HuH-7 (cell line): ENCODE measurements at places on chromosomes 13 and 19.

GRCh38 chr19:33063356-33063752 is 1.3 kb downstream of the RHPN2 start:
- DNase-seq = no peak

DNA sequence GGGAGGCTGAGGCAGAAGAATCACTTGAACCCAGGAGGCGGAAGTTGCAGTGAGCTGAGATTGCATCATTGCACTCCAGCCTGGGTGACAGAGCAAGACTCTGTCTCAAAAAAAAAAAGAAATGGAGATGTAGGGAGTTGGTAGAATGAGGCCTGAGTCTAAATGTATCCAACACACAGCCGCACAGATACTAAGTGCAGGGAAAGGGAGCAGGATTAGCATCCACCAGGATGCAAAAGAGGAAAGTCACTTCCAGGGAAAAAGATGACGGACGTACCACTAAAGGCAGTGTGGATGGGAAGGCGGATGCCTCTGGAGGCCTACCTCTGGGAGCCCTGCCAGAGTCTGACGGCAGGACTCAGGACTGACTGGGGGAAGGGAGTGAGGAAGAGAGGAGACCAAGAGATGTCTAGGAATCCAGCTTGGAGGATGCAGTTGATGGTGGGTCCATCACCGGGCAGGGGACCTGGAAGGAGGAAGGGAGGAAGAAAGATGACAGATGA is 6.8 kb downstream of the FAM98C start:
- no peak for DNase-seq

GRCh38 chr13:27313770-27314169 is 43.1 kb downstream of the RASL11A start:
- DNase-seq = no peak

DNA sequence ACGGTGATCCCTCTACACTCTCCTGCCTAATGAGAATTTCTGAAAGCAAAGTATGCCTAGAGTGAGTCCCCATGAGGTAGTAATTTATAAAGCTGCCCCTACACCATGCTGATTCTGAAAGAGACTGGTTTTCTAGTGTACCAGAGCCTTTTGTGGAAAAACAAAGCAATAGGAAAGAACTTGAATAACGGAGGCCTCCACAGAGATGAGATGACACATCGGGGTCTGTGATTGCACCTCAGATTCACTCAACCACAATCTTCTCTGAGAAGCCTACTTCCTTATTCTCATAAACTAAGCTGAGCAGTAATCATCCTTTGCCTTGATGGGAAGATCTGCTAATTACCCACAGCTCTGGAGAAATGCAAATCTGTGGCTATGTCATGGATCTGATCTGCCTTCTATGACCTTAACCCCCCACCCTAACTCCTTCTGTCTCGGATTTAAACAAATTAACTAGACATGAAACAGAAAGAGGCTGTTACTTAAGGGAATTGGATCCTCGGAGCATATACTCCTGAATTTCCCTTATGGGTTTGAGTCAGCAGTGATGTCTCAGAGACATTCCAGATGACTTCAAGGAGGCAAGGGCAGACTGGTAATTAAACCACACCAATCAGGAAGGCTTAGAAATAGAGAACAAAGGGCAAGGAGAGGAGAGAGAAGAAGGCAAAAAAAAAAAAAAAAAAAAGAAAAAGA is 128.0 kb downstream of the DCT start:
- no peak for DNase-seq

- DNase-seq = no peak
Measured at GRCh38 chr19:1855040-1855827, 7.0 kb upstream of the REXO1 start.

DNA sequence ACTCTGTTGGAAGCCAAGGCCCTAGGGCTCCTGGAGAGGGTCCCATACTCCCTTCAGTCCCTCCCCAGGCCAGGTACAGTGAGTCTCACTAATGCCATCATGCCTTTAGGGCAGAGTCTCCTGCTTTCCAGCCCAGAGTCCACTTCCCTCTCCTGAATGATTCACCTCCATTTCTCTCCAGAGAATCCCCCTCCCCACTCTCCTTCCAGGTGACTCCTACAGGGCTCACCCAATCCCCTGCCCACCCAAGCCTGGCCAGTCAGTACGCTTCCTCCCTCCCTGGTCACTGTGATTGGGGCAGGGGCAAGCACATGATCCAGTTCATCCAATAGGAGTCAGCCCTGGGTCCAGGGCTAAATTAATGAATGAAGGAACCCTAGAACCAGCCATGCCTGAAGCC is 35.0 kb upstream of the PNMA8B start:
- peak; percentile 48 for DNase-seq

DNA sequence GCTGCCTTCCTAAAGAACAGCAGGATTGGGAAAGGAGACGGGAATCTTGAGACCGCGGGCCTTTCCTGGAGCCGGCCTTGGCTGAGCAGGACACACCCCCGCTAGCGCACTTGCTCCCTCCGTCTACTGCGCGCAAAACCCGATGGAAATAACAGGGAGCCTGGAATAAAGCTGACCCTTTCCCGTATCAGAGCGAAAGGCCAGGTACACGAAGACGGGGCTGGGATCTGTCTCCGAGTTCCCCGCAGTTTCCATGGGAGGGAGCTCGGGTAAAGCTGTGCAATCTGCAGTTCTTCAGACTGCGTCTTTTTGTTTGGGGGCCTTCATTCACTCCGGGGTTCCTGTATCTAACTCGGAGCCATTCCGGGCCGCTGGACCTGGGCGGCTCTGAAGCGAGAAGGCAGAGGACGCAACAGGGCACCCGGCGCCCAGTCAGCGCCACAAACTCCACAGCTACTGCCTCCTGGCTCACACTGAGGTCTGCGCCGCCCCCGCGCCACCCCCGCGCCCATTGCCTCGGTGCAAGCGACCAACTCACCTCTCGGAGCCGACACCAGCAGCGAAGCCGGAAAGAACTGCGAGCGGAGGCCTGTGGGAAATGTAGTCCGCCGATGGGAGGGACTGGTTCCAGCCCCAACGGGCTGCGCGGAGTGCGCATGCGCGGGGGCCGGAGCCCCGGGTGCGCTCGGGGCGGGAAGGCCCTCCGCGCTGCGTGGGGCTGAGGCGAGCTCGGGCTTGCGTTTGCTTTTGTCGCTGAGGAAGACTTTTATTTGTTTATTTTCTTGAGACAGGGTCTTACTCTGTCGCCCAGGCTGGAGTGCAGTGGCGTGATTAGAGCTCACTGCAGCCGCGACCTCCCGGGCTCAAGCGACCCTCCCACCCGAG is at the start of gene ZFP14:
TSS of gene ZFP14 (minus strand) at position 577 of the 885 bp plus-strand sequence. CDS start 11,309 bp downstream, outside the sequence.
- DNase-seq = peak; percentile 98

DNA sequence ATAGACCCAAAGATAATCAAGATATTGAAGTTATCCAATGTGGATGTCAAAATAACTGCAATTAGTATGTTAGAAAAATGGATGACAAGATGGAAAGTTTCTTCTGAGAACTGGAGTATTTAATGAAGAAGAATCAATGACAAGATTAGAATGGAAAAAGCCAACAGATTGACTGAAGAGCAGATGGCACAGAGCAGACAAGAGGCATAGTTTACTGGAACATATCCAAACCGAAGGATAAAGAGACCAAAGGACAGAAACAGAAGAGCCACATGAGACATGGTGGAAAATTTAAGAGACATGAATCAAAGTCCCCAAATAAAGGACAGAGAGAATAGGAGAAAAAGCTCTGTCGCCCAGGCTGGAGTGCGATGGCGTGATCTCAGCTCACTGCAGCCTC is 89.6 kb upstream of the RXFP2 start:
- DNase-seq = no peak

DNA sequence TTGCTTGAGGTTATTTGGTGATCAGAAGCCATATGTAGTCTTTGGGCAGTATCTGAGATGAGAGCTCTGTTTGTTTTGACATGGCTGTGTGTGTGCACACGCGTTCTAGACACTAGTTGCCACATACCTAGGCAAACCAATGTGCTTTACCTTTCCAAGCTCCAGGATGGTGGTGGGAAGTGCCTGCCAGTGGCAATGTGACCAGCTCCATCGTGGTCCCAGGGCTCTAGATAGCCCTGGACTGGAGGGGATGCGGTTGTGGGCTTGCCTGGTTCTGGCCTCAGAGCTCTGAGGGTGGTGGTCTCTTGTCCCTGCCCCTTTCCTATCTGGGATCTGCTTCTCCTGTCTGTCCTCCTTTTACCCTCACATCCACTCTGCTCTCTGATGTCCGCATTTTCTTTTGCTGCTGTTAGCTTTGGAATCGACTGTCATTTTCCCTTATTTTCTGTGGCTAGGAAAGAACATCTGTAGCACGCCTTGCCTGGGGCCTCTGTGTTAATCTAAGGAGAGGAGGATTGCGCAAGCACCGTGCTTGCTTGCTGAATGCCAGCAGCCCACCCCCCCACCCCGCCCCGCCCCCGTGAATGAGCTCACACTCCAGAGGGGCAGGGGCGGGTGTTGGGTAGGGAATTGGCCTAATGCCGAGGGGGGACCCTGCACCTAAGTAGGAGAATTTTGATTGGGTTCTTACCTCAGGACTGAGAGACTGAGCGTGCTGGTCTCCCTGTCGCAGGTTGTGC is 89.5 kb downstream of the ARHGEF7 start:
- peak; percentile 42 for DNase-seq

DNA sequence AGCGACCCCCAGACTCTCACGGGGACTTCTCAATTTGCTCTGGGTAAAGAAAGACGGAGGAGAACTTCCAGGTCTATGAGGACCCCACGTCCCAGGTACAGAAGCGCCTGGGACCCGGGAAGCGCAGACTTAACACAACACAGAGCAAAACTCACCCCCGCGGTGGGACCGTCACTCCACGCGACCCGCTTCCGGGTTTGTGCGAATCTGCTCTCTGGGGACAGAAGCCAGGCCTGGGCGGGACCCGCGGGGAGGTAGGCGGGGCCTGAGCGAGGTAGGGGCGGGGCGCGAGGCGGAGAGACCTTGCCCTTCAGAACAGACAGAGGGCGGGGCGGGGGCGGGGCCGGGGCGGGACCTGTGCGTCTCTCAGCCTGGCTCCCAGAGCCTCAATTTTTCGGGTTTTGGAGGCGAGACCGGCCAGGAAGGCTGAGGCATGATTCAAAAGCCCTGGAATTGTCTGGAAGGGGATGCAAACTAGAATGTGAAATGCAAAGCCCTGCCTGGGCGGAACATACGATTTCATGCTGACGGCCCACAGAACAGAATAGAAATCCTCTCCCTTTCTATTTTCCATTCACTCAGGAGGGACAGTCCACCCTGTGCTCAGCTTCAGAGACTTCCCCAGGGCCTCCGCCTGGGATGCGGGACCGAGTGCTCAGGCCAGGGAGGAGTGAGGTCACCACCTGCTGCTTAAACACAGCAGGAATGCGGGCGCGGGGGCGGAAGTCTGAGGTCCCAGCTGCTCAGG is 19.3 kb upstream of the ZNF888 start:
- peak; percentile 63 for DNase-seq

DNA sequence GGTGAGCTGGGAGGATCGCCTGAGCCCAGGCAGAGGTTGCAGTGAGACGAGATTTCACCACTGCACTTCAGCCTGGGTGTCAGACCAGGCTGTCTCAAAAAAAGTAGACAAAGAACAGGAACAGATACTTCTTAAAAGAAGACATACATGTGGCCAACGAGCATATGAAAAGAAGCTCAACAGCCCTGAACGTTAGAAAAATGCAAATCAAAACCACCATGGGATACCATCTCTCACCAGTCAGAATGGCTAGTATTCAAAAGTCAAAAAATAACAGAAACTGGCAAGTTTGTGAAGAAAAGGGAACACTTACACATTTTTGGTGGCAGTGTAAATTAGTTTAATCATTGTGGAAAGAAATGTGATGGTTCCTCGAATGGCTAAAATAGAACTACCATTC is 3.0 kb upstream of the LGALS14 start:
- no peak for DNase-seq

GRCh38 chr13:97719736-97720135 is 233.7 kb upstream of the IPO5 start:
- no peak for DNase-seq

DNA sequence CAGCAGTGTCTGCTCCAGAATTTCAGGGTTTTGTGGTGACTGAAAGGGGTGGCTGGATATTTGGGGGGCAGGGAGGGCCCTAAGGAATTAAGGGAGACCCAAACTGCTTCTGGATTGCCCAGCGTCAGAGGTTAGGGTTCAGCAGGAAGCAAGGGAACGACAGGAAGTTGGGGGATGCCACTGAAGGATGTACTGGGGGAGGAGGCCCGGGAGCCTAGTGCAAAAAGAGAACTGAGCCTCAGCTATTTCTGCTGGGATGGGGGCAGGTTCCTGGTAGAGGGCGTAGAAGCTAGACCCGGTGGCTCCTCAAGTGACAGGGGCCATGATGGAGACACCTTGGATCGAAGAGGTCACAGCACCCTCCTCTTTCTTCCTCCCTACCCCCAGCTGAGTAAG is 1.1 kb downstream of the CYP2S1 start:
- DNase-seq = no peak

- no peak for DNase-seq
Measured at GRCh38 chr13:46556418-46556779, 3.4 kb downstream of the LRCH1 start.

- no peak for DNase-seq
Measured at GRCh38 chr19:10603084-10603872, 16.2 kb upstream of the AP1M2 start.

DNA sequence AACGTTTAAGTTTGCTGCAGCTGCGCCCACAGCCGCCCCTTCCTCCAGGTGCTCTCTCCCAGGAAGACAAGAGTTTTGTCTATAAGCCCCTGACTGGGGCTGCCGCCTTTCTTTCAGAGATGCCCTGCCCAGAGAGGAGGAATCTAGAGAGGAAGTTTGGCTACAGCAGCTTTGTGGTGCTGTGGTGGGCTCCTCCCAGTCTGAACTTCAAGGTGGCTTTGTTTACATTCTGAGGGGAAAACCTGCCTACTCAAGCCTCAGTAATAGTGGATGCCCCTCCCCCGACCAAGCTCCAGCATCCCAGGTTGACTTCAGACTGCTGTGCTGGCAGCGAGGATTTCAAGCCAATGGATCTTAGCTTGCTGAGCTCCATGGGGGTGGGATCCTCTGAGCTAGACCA is 6.4 kb upstream of the ERICH6B start:
- no peak for DNase-seq

GRCh38 chr13:104286566-104287290 is 1220.5 kb upstream of the SLC10A2 start:
- no peak for DNase-seq

GRCh38 chr13:97268772-97269171 is 46.6 kb downstream of the MBNL2 start:
- DNase-seq = no peak

DNA sequence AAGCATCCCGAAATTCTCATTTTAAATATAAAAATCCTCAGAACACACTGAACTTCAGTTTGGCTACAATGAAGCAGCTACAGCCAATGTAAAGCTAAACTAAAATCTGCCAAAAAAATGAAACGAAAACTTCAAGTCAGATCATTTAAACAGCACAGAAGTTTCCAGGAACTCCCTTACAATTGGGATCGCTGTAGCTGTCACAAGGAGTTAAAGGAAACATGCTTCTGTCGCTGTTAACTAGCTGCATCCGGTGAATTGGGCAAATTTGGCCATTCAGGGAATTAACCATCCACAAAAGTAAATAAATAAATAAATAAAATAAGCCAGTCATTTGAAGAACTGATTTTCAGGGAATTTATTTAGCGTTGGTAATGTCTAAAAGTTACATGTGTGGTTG is 77.0 kb upstream of the PEG3 start:
- no peak for DNase-seq

GRCh38 chr19:21508198-21508597 is 2.8 kb downstream of the ZNF429 start:
- no peak for DNase-seq
